GF-D8 (cell line): ENCODE measurements at places on chromosomes 4 and X.

GRCh38 chr4:117434424-117434823 lies 349.0 kb upstream of the TRAM1L1 start:
- no peak for DNase-seq

- peak; percentile 55 for DNase-seq
Measured at GRCh38 chr4:37837446-37837845, 11.0 kb downstream of the PGM2 start.

DNA sequence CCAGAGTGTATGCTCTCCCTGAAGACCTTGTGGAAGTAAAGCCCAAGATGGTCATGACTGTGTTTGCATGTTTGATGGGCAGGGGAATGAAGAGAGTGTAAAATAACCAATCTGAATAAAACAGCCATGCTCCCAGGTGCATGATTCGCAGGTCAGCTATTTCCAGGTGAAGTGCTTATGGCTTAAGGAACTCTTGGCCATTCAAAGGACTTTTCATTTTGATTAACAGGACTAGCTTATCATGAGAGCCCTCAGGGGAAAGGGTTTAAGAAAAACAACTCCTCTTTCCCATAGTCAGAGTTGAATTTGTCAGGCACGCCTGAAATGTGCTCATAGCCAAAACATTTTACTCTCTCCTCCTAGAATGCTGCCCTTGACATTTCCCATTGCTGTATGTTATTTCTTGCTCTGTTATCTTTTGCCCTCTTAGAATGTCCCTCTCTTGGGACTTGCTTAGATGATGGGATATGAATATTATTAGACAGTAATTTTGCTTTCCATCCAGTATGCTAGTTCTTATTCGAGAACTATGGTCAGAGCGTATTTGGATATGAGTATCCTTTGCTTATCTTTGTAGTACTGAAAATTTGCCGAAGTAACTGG lies 88.6 kb downstream of the PLS3 start:
- no peak for DNase-seq

GRCh38 chrX:106670631-106671030 lies 55.9 kb upstream of the RNF128 start:
- no peak for DNase-seq

DNA sequence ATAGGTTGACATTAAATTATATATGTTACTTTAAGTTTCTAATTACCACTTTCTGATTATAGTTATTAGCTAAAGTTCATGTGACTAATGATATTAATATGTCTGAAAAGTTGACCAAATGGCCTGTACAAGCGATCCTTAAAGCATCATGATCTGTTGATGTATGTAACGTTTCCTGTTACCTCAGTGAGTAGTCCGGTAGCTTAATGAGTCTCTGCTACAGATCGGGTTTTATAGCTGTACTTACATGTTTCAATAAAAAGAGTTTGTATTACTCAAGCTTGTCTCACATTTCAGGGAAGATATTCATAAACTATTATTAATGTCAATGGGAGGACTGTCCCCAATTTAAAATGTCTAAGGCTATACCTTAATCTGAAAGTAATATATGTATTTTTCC lies 246.3 kb downstream of the PPP3CA start:
- no peak for DNase-seq

GRCh38 chr4:56857601-56858309 lies 36.3 kb upstream of the SPINK2 start:
- no peak for DNase-seq
